ENCODE measurements at places on chromosomes 12 and 14. TPM values are rescaled to one million over a fixed set of nuclear protein-coding genes. Genes with fewer than 3 reads are reported as not detected.

Gene ART4
- 0.38 TPM for total RNA-seq

- H3K36me3 ChIP-seq: no peaks in the 10 kb centered on the region
- H3K4me3 ChIP-seq: no peak overlapping the region
- no peaks in the 10 kb centered on the region for H3K4me1 ChIP-seq
- H3K27ac ChIP-seq: no peak overlapping the region
- peaks cover 38% of the 10 kb centered on the region for H3K27me3 ChIP-seq
- no peak for DNase-seq
These were observed 4.4 kb downstream of the TMEM179 start for GRCh38 chr14:104600141-104600643.

Gene HHIPL1
- 0.33 TPM for total RNA-seq

Gene LHX5
- total RNA-seq: under 0.01 TPM

Gene CIT
- 9.1 TPM for total RNA-seq

- no peaks in the 10 kb centered on the region for H3K27me3 ChIP-seq
- no peaks in the 10 kb centered on the region for H3K4me1 ChIP-seq
- no peak overlapping the region for H3K4me3 ChIP-seq
These were observed 62.3 kb downstream of the PRKD1 start for GRCh38 chr14:29865299-29865698.

- DNase-seq: no peak
- H3K4me1 ChIP-seq: peaks cover 54% of the 10 kb centered on the region
- peaks cover 7% of the 10 kb centered on the region for H3K36me3 ChIP-seq
- H3K27me3 ChIP-seq: peaks cover 14% of the 10 kb centered on the region
- no peak overlapping the region for H3K4me3 ChIP-seq
These were observed 3.4 kb downstream of the ACTN1 start for GRCh38 chr14:68975667-68976066.

Gene KRT83
- total RNA-seq: 0.33 TPM
